ENCODE measurements at places on chromosomes 1 and 21. TPM values are rescaled to one million over a fixed set of nuclear protein-coding genes. Genes with fewer than 3 reads are reported as not detected.

IRF2BP2 gene
- total RNA-seq = 119 TPM

FH gene
- total RNA-seq = 234 TPM

HFM1 gene
- total RNA-seq = 2.1 TPM

POU3F1 gene
- total RNA-seq = 0.16 TPM

FCRL1 gene
- total RNA-seq = not detected

VAV3 gene
- total RNA-seq = 1.6 TPM

GJB3 gene
- total RNA-seq = not detected

HSPB7 gene
- total RNA-seq = 3,577 TPM

LHX8 gene
- not detected for total RNA-seq

CFAP74 gene
- total RNA-seq = not detected

GRCh38 chr1:54263601-54264226 is 63.7 kb downstream of the MRPL37 start:
- no peak for DNase-seq

DNA sequence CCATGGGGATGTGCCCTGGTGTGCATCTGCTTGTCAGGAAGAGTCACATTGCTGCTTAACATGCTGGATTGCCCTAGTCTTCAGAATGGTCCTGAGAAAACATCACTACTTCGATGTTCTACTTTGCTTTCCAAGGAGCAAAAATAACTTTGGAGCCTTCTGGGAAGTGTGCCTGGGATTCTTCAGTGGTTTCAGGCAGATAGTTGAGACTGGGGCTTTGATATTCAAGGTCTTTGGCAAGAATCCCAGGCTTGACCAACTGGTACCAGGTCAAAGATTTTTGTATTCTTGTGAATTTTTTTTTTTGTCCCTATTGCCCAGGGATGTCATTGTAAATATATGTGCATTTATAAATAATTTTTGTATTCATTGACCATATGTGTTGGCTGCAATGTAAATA is 51.4 kb downstream of the LRIG2 start:
- DNase-seq = no peak

- DNase-seq = no peak
Observed at GRCh38 chr1:170776252-170776651, 112.3 kb downstream of the PRRX1 start.

GRCh38 chr1:218205721-218206120 is 79.4 kb upstream of the RRP15 start:
- no peak for DNase-seq

DNA sequence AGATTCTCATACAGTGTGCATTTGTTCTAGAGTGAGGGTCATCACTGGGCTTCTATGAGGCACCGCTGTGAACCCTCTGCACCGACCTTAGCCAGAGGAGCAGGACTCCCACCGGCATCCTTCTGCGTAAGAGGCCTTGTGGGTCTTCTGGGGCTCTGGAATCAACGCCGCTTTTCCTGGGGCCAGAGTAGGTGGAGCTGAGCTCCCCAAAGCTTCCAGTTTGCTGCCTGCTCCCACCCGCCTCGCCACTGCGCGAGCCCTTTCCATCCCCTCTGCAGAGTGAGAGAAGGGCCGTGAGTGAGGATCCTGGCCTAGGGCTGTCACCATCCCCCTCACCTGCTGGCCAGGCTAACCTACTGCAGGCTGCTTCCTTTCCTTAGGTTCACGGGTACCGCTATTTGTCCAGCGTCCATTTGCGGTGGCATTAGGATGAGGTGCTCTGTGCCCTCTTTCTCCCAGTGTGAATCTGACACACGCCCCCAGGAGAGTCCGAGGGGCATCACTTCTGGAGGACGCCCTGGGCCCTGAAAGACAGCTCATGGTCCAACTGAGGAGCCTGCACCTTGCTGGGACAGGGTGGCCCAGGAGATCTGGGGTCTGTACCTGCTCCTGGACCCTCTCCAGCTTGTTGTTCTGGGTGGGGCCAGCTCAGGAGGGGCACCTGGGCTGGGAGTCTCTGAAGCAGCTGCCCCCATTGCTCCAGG is 36.2 kb downstream of the UMODL1 start:
- DNase-seq = no peak

DNA sequence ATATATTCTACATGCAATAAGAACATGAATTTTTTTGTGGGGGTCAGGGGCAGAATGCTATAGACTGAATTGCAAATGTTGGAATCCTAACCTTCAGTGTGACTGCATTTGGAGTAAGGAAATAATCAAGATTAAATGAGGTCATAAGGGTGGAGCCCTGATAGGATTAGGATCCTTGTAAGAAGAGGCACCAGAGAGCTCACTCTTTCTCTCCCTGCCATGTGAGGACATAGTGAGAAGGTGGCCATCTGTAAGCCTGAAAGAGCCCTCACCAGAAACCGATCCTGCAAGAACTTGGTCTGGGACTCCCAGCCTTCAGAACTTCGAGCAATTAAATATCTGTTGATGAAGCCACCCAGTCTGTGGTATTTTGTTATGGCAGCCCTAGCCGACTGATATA is 70.3 kb upstream of the SOX13 start:
- no peak for DNase-seq

- DNase-seq = peak; percentile 68
Observed at GRCh38 chr1:6347641-6348487, 45.7 kb downstream of the ACOT7 start.

GRCh38 chr21:38241029-38241740 is 15.6 kb upstream of the KCNJ15 start:
- DNase-seq = peak; percentile 63

DNA sequence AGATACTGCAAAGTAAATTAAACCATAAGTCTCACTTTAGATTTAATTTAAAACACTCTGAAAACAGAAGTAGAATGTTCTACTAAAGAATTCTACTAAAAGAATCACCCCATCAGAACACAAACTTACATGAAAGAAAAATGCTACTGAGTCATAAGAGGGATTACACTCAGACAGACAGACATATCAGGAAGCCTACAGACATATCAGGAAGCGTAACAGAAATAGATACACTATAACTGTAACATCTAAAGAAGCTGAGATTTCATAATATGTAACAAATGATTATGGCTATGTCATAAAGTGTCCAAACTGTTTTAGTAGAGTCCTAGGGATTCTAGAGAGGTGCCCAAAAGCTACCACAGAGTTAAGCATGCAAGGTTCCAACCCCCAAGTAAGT is 23.9 kb downstream of the FOXJ3 start:
- no peak for DNase-seq

- DNase-seq = no peak
Observed at GRCh38 chr1:200034761-200035396, 7.4 kb downstream of the NR5A2 start.

DNA sequence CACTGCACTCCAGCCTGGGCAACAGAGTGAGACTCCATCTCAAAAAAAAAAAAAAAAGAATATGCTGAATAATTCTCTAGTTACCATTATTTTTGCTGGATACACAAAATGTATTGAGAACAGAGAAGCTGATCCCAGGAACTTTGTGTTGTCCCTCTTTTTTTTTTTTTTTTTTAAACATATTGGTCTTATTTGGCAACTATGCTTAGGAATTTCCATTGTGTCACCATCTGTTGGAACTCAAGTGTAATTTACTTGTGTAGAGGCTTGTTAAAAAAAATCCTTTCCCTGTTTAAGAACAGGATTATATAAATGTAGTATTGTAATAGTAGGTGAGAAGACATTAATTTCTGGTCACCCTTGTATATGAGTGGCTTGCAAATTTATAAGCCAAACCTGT is 28.6 kb downstream of the CAMSAP2 start:
- no peak for DNase-seq

DNA sequence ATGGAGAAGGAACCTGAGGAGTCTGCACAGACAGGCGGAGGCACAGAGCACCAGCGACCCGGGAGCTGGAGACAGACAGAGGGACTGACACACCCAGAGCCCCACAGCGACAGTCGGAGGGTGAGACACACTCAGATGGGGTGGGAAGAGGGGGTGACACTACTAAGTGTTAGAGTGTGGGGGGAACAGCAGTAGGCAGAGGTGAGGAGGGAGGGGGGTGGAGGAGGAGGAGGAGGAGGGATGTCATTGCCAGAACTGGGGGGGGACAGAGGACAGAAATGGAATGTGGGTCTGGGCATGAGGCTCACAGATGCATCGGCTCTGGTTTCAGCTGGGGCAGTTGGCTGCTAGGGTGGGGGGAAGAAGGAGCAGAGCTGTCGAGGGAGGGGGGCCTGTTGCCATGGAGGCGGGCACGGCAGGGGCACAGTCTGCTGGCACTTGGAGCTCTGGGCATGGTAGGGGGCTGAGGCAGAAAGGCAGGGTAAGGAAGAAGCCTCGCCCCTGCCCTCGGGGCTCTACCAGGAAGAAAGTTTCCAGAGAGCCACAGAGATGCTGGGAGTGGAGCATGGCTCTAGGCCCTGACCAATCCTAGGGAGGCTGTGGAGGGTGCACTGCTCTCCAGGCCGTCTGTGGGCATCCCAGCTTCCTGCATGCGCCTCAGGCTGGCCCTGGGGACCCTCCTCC is 37.3 kb downstream of the AHDC1 start:
- peak; percentile 43 for DNase-seq

GRCh38 chr1:202061055-202061454 is 50.7 kb downstream of the ELF3 start:
- DNase-seq = no peak

DNA sequence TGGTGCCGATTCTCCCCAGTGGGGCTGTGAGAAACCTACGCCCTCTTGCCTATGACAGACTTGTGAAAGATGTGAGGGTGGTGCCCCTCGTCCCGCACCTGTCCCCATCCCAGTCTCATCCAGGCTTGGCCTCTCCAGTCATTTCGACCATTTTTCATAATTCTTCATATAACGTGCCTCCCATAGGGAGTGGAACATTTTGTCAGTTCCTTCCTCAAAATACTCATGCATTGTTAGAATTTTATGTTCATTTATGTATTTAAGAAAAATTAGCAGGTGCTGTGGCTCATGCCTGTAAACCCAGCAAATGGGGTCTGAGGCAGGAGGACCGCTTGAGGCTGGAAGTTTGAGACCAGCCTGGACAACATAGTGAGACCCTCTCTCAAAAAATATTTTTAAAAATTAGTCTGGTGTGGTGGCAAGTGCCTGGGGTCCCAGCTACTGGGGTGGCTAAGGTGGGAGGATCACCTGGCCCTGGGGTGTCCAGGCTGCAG is 19.7 kb upstream of the SMPDL3B start:
- no peak for DNase-seq

GRCh38 chr1:209397910-209398309 is 185.6 kb upstream of the CAMK1G start:
- no peak for DNase-seq

DNA sequence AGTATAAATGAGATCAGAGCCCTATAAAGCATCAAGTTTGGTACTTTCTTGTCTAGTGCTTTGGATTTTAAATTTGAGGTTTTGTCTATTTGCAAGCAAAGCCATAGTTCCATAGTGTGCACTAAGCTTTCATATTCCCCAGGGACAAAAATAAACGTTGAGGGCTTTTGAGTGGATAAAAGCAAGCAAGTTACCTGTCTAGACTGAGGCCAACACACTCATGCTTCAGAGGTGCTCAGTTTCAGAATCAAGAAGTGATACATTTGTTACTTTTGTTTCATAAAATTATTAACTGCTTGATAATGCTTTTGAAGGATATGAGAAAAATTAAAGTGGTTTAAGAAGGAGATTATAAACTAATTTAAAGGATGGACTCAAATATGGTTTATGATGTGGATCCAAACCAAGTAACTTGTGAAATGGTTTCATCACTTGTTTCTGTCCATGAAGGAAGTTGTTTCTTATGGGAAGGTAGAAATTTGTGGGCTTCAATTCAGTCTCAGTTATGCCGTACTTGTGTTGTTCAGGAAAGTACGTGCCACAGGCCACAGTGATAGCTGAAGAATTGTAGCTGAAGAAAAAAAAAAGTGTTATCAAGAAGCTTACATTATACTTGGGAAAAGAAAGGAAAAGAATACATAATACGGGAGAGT is 71.2 kb downstream of the CHRM3 start:
- DNase-seq = no peak

GRCh38 chr1:44631333-44631646 is 43.0 kb downstream of the TMEM53 start:
- no peak for DNase-seq

DNA sequence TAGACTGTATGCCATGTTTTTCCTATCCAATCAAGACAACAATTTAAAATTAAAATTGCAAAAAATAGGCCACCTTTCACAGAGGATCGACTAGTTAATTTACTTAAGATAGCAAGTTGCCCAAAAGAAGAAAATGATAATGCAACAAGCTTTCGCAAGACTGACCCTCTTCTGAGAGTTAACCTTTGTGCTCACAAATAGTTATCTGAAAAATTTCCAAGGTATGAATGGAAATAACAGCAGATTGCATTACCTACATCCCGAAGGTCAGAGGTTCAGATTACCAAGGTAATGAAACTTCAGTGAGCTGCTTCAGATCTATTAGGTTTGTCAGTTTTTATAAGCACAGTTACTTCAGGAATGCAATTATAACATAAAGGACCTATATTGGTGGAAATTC is 298.0 kb downstream of the KCTD3 start:
- no peak for DNase-seq

GRCh38 chr1:231629132-231629531 is 2.5 kb downstream of the DISC1 start:
- peak; percentile 53 for DNase-seq

GRCh38 chr1:234755449-234755863 is 145.5 kb upstream of the IRF2BP2 start:
- DNase-seq = peak; percentile 86

DNA sequence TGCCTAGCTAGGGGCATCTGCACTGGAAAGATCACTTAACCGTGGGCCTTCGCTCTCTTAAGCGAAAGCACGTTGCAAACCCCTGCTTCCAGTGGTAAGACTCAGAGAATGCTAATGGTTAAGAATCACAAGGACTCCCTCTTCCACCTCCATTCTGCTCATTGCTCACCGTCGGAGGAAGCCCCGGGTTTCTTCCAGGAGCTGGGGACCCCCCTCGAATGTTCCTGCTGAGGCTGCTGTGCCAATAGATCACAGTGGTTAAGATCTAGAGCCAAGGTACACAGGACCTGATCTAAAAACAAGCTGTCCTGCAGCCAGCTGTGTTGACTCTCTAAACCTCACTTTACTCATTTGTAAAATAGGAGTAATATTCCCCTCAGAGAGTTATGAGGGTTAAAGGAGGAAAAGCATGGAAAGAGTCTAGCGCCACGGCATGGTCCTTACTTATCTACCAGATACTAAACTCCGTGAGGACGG is 765 bp downstream of the VAMP3 start:
- no peak for DNase-seq
